ENCODE measurements at places on chromosomes 12 and 14. TPM values are rescaled to one million over a fixed set of nuclear protein-coding genes. Genes with fewer than 3 reads are reported as not detected.

GRCh38 chr12:13196130-13196921, at the start of gene EMP1:
Gene EMP1, plus strand, starts transcription at chr12:13196726. Its CDS starts 14,785 bp downstream, at chr12:13211511.
- DNase-seq, result peak; percentile 96
- no peaks in the 10 kb centered on the region for H3K36me3 ChIP-seq
- H3K27me3 ChIP-seq, result no peaks in the 10 kb centered on the region

The PGF gene
- 7.3 TPM for total RNA-seq

The NRXN3 gene
- 1.6 TPM for total RNA-seq

GRCh38 chr12:56084958-56085543, 5.1 kb downstream of the ERBB3 start:
- DNase-seq, result peak; percentile 67
- H3K27ac ChIP-seq, result peak overlapping the region; percentile 39
- H3K4me1 ChIP-seq, result peaks cover 5% of the 10 kb centered on the region

The TSHR gene
- total RNA-seq, result not detected

- H3K4me3 ChIP-seq, result no peak overlapping the region
- no peaks in the 10 kb centered on the region for H3K36me3 ChIP-seq
- H3K27me3 ChIP-seq, result no peaks in the 10 kb centered on the region
- H3K4me1 ChIP-seq, result no peaks in the 10 kb centered on the region
Observed at GRCh38 chr12:118274066-118274465, 98.6 kb downstream of the TAOK3 start.

- no peaks in the 10 kb centered on the region for H3K36me3 ChIP-seq
- no peaks in the 10 kb centered on the region for H3K27me3 ChIP-seq
- no peak for DNase-seq
Observed at GRCh38 chr12:53961025-53961761, 6.5 kb downstream of the HOXC12 start.

The SIRT4 gene
- total RNA-seq, result 3.2 TPM

The CCDC60 gene
- total RNA-seq, result 1.6 TPM

DNA sequence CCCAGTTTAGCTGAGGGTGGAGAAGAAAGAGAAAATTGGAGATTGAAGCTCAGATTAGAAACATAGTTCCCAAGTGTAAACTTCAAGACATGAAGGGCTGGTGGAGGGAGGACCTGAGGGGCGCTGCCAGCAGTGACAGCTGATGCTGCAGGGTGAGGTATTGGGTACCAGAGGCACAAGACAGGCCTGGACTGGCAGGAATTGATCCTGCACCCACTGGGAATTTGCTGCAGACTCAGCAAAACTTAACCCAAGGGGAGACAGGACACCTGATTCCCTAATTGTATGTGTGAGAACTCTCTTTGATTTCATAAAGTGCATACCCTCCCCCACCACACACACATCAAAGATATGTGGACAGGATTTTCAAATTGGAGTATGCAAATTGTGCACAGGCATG, 11.6 kb downstream of the PTPRR start:
- no peak for DNase-seq
- no peaks in the 10 kb centered on the region for H3K4me1 ChIP-seq
- H3K36me3 ChIP-seq, result no peaks in the 10 kb centered on the region

DNA sequence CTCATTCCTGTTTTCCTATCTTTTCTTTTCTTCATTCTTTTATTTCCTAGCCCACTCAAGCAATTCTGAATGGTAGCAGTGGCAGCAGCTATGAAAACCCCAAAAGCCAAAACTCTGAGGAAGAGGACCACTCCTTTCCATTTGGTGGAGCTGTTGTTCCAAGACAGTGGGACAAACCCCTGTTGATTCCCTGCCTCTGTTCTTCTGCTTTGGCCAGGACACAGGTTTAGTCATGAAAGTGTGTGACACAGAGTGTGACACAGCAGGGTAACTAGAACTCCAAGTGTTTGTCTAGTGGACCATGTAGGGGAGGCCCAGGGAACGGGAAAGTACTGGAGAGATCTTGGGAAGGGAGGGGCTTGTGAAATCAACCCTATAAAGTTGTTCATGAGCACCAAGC, 71.1 kb downstream of the PTCSC3 start:
- no peaks in the 10 kb centered on the region for H3K36me3 ChIP-seq
- no peak overlapping the region for H3K4me3 ChIP-seq
- no peaks in the 10 kb centered on the region for H3K4me1 ChIP-seq

All from Peyer's patch (tissue), 4 donors.